ENCODE measurements at places on chromosomes 12 and 14.

- no peak for DNase-seq
Observed at GRCh38 chr12:104701756-104702155, 245.0 kb downstream of the CHST11 start.

DNA sequence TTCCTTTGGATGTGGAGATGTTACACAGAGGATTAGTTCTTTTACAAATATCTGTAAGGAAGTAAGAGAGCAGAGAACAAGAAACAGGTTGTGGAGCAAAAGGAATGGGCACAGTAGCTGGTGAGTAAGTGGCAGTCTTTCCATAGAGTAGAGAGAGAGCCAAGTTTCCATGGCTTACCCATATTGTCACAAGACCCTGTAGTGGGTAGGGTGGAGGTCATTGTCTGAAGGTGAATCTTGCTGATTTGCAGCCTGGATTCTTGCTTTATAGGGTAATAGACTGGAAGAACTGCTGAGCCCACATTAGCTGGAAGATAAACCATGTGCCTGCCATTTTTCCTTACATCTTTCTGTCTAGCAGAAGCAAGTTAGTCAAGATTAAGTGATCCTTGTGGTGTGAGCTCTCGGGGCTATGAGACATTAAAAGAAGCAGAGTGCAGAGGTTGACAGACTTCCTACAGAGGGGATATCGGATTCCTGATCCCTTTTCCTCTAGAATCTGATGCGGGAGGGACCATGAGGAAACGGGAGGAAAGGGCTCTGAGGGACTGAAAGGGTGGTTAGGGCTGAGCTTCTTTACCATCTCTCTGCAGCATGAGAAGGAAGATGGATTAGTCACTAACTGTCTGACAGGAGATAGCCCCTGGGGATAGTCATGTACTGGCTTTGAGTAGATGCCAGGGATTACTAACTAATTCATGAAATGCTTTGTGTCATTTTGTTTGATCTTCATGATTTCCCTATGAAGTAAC is 44.0 kb upstream of the LRTM2 start:
- DNase-seq, result no peak

DNA sequence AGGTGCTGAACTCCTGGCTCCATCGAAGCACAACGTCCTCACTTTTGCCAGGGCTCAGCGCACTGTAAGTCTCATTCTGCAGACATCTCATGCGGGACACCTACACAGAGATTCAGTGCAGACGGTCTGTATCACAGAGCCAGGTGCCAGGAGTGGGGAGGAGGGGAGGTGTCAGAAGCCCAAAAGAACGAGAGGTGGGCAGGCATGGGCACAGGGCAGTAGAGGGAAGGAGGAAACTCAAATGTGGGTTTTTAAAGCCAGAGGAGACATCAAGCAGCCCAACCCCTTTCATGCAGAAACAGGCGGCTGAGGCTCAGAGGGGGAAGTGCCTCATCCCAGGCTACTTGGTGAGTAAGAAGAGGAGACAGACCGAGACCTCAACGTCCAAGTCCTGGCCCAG is 2.5 kb upstream of the LPAR5 start:
- no peak for DNase-seq

GRCh38 chr14:50961605-50962221 is 17.4 kb upstream of the PYGL start:
- DNase-seq, result no peak

DNA sequence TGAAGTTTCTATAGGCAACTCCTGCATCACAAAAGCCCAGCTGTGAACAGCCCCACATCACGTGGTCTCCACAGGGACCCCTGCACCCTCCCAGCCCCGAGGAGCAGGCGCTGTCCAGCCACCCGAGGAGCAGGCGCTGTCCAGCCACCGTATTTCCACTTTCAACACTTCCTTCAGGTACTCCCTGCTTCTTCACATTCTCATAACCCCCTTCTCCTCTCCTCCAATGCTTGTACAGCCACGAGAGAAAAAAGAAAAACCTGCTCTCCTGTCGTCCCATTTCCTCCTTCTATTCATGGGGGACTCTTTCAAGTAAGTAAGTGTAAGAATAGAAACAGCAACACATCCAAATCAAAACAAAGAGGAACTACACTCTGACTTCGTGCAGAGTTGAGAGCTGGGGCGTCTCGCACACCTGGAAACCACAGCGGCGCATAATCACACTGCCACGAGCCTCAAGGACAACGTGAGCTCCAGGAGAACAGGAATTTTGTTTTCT is 11.9 kb downstream of the CDC42BPB start:
- DNase-seq, result no peak

- DNase-seq, result no peak
Observed at GRCh38 chr14:22531451-22532344, 57.3 kb downstream of the DAD1 start.

DNA sequence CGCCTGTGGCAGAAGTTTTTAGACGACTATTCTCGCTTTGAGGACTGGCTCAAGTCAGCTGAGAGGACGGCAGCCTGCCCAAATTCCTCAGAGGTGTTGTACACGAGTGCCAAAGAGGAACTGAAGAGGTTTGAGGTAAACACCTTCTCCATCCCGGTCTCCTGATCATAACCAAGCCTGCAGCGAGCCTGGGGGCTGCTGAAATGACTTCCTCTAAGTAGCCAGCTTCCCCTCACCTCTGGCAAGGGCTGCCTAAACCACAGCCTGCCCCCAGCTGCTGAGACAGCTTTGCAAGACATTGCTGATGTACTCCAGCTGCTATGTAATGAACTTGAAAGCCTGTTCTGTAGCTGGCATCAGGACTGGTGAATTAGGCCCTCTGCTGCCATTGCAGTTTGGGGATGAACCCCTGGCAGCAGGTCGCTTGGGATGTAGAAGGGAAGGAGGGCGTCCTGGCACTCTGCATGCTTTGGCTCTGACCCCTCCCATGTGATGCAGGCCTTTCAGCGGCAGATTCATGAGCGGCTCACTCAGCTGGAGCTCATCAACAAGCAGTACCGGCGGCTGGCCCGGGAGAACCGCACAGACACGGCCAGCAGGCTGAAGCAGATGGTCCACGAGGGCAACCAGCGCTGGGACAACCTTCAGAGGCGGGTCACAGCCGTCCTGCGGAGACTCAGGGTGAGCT is 84.6 kb downstream of the ESR2 start:
- no peak for DNase-seq

GRCh38 chr12:98895086-98895651 is 250.1 kb downstream of the APAF1 start:
- no peak for DNase-seq

- DNase-seq, result no peak
Observed at GRCh38 chr12:14260011-14260993, 105.2 kb upstream of the ATF7IP start.

DNA sequence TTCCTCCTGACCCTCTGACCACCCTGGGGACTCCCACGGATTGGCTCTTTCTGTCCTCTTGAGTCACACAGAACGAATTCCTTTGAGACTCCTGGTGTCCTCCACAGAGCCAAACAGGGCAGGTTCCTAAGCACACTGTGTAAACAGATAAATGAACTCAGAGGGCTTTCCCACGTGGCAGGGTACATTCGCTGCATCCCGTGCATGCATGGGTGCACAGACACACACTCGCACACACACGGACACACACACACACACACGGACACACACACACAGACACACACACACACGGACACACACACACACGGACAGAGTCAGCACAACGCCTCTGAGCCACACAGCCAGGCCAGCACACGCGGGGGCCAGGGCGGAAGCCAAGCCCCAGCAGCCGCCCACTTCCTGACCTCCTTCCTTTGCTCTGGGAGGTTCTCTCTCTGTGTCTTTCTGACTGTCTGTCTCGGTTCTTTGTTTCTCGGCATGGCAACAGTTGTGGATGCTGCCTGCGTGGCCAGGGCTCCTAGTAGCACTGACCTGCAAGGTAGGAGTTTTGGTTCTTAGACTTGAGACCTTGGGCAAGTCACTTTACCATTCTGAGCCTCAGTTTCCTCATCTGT is 706 bp downstream of the CRACR2A start:
- DNase-seq, result no peak

DNA sequence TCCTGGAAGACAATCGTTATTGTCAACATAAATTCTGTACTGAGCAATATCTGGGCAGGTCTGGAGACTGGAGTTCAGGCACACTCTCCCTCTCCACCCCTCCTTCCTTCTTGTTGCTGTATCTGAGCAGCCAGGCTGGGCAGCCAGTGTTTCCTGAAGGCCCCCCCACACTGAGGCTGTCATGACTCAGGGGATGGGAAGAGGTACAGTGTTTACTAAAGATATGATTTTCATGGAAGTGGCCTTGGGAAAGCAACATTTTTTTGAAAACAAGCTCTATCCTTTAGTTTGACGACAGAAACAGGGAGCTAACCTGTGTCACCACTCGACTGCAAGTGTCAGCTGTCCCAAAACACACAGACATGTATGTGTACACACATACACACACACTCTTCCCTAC is 1485.4 kb upstream of the TMEM132C start:
- DNase-seq, result no peak

- DNase-seq, result no peak
Observed at GRCh38 chr12:41962171-41962572, 182.5 kb downstream of the GXYLT1 start.

GRCh38 chr12:57552835-57553313 is 3.0 kb downstream of the KIF5A start:
- DNase-seq, result no peak

DNA sequence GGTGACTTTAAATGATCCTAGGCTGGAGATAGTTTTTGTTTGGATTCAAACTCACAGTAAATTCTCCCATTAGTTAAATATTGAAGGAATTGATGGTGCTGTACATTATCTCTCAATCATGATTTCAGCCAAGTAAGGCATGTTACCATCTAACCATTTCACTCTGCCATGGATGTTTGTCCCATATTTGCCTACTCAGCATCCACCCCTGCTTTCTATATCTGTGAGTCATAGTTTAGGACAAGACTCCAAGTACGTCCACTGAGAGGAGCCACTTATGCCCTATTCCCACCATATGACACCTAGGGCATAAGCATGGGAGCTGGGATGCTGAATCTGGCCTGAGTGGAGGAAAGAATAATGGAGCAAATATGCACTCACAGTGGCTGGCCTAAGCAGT is 155.2 kb downstream of the RPL10L start:
- no peak for DNase-seq

DNA sequence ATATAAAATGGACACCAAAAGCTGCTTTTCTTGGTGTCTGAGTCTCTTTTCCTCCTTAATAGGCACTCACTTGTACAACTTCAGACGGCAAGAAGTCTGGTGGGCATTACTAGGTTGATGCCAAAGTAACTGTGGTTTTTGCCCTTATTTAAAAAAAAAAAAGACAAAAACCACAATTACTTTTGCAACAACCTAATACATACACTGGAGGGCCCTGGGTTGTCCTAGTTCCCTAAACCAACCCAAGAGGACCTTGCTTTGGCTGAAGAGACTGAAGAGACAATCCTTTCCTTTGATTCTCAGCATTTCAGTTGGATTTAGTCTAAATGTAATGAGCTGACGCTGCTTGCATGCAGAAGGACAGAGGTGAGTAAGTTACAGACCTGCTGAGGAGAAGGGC is 16.2 kb upstream of the PLEKHG3 start:
- no peak for DNase-seq

- no peak for DNase-seq
Observed at GRCh38 chr14:76639606-76640229, 121.5 kb upstream of the VASH1 start.

GRCh38 chr12:101086490-101087135 is 123.4 kb downstream of the SLC5A8 start:
- DNase-seq, result no peak

- DNase-seq, result no peak
Observed at GRCh38 chr12:120404271-120404670, 33.6 kb upstream of the COX6A1 start.

- no peak for DNase-seq
Observed at GRCh38 chr12:65868133-65868705, 43.9 kb downstream of the HMGA2 start.

DNA sequence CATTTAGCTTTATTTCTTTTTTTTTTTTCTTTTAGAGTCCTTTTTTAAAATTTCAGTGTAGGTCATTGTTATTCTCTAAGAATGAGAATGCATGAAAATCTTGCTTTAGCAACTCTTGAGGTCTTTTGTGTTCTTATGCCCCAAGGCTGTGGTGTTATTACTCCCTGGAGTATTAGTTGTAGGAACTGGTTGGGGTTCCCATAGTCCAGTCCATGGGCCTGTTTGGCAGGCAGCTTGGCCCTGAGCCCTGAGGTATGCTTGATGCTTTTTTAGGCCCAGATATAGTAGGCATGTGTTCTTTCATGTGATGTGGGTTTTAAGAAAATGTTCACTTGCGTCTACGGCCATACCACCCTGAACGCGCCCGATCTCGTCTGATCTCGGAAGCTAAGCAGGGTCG is 1.6 kb downstream of the FAM234B start:
- no peak for DNase-seq

DNA sequence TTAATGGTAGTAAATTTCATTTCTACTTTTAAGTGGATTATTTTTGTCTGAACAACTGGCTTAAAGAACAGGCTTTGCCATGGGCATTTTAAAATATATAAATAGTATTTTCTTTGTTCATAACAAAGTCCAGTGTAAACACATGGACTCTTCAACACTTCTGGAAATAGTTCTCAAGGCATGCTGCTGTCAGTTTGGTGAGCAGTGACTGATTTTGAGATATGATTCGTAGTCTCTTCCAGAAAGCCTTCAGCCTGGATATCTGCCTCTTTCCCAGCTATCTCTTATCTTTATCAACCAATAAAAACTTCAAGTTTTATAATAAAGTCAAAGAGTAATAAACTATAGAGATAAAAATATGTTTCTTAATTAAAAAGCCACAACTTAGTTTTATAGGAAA is 110.7 kb downstream of the NAV3 start:
- no peak for DNase-seq

DNA sequence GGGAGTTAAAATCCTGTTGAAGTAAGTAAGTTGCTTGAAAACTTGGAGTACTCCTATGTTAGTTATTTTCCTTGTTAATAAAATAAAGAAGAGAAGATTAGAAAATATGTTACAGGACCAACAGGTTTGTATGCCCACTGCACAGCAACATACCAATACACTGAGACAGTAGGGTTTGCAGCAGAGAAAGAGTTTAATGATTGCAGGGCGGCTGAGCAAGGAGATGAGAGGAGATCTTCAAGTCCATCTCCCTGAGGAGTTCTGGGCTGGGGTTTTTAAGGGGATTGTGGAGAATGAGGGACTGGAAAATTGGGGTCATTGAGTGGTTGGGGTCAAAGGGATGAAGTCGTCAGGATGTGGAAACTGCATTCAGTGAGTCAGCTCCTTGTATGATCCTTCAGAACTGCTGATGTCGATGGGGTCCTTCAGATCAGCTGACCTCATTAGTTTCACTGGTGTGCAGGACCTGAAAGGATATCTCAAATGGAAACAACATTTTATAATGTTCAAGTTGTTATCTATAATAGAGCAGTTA is 4.3 kb upstream of the HSD17B6 start:
- no peak for DNase-seq

GRCh38 chr14:58713677-58714076 is 75.9 kb downstream of the DACT1 start:
- DNase-seq, result no peak

DNA sequence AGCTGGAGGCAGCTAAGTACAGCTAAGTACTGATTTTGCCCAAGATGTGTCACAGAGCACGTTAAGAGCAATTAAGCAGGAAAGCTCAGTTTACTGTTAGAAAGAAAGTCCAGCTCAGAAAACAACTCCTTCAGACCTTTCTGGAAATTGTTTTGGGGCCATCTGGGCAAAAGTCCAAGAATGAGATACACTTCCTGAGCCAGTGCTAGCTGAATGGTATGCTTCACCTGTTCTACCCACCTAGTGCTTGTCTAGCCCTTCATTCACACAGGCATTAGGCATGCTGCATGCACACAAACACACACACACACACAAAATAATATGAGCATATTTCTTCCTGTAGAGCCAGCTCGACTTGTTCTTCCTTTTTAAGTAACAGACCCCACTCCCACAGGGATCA is 6.6 kb upstream of the IKZF4 start:
- no peak for DNase-seq

All from cortex of kidney (tissue), 1 donor.